Lung microvascular endothelial cell (primary cell): ENCODE measurements at places on chromosomes 6 and 20.

DNA sequence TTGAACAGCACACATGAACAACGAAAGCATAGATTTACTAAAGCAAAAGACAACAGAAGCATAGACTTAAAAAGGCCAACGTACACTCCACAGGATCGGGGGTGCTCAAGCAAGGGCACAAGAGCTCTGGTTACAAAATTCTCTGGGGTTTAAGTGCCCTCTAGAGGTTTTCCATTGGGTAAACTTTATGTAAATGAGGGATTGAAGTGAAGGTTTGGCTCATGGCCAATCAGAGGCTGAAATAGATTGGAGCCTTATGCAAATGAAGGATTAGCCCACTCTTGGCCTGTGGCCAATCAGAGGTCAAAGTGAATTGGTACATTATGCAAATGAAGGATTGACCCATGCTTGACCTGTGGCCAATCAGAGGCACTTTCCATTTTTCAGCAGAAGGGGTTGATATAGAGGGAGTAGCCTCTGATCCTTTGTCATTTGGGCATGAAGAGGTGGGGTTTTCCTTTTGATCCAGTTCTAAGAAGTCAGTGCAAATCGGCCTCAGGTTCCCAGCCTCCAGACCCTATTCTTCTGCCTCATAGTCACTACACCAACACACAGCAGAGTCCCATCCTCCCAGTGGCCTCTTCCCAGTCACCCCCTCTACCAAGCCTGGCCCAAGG lies 244.9 kb downstream of the THBS2 start:
- DNase-seq: no peak

DNA sequence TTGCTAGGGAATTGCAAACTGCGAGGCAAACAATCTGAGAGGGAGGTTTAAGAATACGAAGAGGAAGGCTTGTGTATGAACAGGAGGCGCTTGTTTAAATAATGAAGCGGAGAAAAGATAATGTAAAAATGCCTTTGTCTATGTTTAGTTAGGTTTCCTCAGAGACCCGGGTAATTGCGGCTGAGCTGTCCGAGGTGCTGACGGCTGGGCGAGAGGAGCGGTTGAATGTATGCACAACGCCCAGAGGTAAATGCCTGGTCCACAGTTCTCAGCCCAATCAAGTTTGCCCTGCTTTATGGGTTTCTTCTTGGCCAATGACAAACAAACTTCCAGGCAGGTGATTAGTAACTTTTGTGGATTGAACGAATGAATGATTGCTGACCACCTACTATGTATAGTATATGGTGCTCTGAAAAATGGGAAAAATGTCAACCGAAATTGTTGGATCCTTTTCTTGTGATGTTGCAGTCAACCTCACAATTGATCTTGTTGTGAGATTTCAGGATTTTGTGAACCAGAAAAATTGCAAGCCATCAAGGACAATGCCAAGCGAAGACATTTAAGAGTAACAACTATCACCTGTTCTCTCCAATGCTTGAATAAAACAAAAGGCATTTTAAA lies 38.3 kb upstream of the SLC32A1 start:
- DNase-seq: peak; percentile 57

DNA sequence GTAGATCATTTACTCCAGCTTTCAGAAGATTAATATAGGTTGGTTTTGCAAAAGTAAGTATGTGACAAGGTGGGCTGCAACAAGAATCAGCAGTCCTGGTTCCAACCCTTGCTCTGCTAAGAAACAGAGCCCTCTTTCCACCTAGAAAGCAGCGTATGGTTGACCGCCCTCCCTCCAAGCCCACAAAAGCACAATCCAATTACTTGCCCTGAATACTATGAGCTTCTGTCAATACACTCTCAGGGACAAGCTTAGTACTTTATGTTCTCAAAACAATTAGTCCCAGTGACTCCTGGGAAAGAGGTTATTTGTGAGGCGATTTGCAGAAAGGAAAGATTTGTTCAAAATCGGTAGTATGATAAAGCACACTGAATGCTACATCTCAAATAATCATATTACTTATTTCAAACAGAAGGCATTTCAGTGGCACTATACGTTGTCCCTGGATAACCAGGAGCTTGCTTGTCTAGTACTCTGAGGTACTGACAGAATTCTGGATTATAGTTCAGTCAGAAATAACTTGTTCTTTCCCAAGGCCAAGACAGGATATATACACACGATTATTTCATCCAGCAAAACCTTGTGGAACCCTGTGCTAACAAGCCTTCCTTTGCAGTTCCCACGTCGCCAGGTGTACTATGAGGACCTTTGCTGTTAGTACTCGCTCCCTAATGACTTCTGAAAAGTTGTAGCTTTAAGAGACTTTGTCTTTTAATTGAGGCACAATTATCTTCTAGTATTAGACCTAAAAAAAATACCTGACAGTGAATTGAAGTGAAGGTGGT lies 96.9 kb upstream of the ADTRP start:
- no peak for DNase-seq

DNA sequence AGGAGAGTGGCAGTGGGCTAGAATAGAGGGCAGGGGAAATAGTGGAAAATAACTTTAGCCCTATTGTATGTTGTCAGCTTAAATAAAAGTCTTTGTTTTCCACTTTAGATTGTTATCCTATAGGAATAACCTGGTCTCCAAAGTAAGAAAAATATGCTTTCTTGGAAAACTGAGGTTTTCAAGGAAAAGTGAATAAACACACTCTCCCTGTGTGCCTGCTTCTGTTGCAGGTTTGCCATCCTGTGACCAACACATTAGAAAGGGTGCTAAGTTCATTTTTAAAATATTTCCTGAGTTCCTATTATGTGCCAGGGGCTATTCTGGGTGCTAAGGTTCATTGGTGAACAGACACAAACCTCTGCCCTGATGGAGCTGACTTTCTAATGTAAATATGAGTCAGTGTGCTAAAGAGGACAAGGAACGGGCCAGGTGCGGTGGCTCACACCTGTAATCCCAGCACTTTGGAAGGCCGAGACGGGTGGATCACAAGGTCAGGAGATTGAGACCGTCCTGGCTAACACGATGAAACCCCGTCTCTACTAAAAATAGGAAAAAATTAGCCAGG lies 23.5 kb downstream of the BICRAL start:
- no peak for DNase-seq

- DNase-seq: no peak
These were observed 29.7 kb downstream of the POFUT1 start for GRCh38 chr20:32237419-32237818.

DNA sequence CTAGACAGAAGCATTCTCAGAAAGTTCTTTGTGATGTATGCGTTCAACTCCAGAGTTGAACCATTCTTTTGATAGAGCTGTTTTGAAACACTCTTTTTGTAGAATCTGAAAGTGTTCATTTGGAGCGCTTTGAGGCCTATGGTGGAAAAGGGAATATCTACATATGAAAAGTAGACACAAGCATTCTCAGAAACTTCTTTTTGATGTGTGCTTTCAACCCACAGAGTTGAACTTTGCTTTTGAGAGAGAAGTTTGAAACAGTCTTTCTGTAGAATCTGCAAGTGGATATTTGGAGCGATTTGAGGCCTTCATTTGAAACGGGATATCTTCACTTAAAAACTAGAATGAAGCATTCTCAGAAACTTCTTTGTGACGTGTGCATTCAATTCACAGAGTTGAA lies 582.6 kb upstream of the ZNF337 start:
- no peak for DNase-seq

GRCh38 chr6:86511962-86512361 lies 425.4 kb upstream of the HTR1E start:
- DNase-seq: no peak

- DNase-seq: no peak
These were observed 6.0 kb downstream of the SMPD2 start for GRCh38 chr6:109446541-109446940.

DNA sequence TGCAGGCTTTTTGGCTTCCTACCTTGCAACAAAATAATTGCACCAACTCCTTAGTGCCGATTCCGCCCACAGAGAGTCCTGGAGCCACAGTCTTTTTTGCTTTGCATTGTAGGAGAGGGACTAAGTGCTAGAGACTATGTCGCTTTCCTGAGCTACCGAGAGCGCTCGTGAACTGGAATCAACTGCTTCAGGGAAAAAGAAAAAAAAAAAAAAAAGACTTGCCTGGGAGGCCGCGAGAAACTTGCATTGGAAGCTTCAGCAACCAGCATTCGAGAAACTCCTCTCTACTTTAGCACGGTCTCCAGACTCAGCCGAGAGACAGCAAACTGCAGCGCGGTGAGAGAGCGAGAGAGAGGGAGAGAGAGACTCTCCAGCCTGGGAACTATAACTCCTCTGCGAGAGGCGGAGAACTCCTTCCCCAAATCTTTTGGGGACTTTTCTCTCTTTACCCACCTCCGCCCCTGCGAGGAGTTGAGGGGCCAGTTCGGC lies 420 bp downstream of the SOX4 start:
- DNase-seq: no peak

DNA sequence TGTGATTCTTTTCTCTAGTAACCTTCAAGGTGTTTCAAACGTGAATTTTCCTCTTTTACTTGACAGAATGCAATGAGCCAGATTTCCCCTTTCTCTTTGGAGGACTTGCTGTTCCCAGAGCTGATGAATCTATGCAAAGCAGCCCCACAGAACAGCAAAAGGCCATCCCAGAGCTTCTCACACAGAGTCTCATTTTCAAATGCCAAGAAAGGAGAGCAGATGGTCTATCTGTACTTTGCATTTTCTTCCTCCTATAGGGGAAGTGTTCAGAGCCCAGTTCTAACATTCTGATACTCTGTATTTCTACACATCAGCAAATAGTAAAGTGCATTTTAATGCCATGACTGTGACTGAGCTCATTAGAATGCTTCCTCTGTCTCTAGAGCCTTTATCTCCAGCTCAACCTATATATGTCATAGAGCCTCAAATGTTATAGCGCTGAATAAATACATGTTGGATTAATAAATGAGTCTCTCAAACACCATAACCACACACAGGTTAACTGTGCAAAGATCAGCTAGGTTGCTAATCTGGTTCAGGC lies 81.8 kb upstream of the EYA4 start:
- no peak for DNase-seq

GRCh38 chr6:85620308-85620707 lies 22.4 kb downstream of the SYNCRIP start:
- DNase-seq: no peak

- DNase-seq: peak; percentile 92
These were observed 48.1 kb downstream of the CHMP4B start for GRCh38 chr20:33859157-33859695.

DNA sequence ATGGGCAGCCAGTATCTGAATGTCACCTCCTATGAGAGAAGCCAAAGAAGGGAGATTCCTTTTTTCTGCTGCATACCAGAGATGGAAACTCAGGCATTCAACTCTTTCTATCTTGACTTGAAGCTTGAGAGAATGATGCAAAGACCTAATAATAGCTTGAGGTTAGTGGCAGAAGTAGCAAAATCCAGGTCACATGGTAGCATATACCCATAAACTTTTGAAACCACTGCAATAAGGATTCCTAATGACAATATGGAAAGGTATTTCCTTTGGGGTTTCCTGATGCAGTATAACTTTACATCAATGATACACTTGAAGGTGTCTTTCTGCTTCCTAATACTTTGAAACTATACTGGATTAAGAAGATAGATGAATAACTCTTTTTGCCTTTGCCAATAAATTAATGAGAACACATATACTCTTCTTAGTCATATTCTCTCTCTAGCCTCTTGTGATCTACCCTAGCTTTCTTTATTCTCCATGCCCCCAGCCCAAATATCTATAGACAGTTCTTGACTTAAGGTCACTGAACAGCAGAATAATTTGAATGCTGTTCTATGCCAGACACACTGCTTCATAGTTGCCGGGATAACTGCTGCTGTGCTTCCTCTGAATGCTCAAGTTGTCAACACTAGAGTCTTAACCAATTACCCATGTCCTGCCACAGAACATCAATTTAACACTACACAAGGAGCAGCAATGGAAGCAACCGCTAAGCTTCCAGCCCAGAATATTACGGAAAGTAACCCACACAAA lies 155.5 kb upstream of the SIM1 start:
- peak; percentile 72 for DNase-seq

- DNase-seq: peak; percentile 93
These were observed 21.5 kb downstream of the OR2B2 start for GRCh38 chr6:27890445-27891319.

DNA sequence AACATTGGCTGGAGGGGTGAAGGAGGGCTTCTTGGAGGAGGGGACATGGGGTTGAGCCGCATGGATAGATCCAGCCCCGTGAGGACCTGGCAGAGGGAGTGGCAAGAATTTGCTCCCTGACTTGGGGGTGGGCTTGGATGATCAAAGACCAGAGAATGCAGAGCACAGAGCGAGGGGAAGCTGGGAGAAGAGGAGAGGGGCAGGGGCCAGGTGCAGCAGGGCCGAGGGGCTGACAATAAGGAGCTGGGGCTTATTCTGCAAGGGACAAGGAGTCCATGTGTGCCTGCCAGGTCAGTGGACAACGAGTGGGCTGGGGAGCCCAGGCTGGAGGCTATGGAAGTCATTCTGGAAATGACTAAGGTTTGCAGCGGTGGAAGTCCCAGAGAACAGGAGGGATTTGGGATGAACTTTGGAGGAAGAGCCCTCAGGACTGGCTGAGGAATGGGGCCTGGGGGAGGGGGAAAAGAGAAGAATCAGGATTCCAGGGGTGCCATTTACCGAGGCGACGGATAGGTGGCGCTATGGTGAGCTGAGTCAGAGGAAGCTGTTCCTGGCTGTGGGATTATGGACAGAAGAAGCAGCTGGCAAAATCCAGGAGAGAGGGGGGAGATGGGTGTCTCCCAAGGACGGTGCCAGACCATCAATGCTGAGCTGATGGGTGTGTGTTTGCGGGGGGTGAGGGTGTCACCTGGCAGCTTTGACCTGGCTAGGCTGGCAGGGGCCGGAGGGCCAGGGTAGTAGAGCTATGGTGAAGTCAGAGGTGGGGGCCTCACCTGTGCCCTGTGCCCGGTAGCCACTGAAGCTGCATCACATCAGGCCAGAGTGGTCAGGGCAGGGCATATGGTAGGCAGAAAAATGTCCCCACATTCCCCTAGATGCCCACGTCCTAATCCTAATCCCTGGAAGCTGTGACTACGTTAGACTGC lies 7.8 kb downstream of the KCNG1 start:
- DNase-seq: peak; percentile 61

- peak; percentile 70 for DNase-seq
These were observed 27.5 kb downstream of the RSPH3 start for GRCh38 chr6:158972241-158973233.

- no peak for DNase-seq
These were observed 182.0 kb downstream of the DOK5 start for GRCh38 chr20:54657268-54657826.

GRCh38 chr20:402496-402885 lies 5.6 kb upstream of the RBCK1 start:
- DNase-seq: no peak
